ENCODE measurements at places on chromosomes 3 and 15. TPM values are rescaled to one million over a fixed set of nuclear protein-coding genes. Genes with fewer than 3 reads are reported as not detected.

DNA sequence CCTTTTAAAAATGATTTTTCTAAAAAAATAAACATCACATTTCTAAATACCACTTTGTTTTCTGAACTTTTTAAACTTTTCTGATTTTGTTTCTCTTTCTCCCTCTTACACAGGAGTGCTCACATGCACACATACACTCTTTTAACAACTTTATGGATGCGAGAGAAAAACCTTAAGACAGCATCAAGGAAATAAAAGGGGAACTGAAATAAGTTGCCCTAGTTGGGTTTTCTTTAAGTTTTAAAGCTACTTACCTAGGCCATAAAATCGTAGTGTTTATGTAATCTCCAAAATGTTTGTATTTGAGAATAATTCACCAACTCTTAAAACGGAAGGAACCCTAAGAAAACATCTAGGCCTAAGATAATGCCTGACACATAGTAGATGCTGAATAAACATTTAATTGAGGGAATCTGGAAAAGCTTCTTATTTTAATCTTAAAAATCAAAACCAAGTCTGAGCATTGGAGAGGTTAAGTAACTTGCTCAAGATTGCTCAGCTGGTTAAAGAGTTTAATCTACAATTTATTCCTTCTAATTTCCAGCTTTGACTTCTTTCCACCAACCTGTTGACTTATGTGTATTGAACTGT is 1.2 kb upstream of the BBX start:
- no peaks in the 10 kb centered on the region for H3K27me3 ChIP-seq
- no peak for DNase-seq
- no peak overlapping the region for H3K4me3 ChIP-seq
- peaks cover under 1% of the 10 kb centered on the region for H3K36me3 ChIP-seq

GRCh38 chr3:171873580-171873979 is 30.4 kb downstream of the TMEM212 start:
- peaks cover 64% of the 10 kb centered on the region for H3K4me1 ChIP-seq
- no peaks in the 10 kb centered on the region for H3K36me3 ChIP-seq

- no peak overlapping the region for H3K27ac ChIP-seq
- DNase-seq: no peak
- no peaks in the 10 kb centered on the region for H3K27me3 ChIP-seq
- H3K4me1 ChIP-seq: no peaks in the 10 kb centered on the region
- no peaks in the 10 kb centered on the region for H3K36me3 ChIP-seq
These were observed 23.1 kb upstream of the TRIM71 start for GRCh38 chr3:32794487-32795308.

DNA sequence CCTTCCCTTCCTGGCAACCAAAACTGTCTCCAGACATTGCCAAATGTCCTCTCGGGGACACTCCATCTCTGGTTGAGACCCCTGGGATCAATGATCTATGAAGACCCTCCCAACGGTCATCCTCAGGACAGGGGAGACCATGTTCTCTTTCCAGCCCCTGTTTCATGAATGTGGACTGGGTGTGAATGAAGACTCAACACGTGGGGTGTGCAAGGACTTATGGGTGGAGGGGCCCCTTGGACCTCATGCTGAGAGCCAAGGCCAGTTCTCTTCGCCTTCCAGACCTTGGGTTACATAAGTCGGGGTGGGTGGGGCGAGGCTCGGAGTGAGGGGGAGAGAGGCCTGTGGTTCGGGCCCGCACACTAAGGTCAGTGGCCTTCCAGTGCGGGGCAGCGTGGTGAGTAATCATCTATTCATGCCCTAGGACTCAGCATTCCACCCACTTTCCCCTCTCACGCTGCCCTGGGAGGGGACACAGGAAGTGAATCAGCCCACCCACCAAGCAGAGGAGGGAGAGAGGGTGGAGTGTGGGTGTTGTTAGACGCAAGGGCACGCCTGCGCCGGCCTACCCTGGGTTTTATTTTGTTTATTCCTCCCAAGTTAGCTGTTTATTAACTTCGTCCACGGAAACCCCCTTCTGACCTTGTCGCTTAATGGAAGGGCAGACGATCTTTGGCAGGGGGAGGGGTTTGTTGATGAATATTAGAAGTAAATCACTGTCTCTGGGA is 6.7 kb downstream of the PAQR5 start:
- H3K4me3 ChIP-seq: no peak overlapping the region
- peaks cover 45% of the 10 kb centered on the region for H3K4me1 ChIP-seq
- peak overlapping the region; percentile 79 for H3K27ac ChIP-seq

DNA sequence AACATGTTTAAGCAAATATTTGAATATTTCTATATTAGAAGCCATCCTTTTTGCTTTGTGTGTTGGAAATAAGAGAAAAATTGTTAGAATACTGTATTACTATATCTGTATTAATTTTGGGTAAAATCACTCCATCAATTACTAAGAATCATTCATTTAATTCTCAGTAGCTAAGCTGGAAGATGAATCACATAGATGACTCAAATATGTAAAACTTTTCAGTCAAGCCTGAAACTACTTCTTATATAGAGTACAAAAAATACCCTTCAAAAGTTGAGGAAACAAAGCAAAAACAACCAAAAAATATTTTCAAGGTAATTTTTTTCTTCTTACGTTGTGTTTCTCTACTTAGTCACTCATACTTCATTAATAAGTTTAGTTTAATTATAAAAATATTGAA is 205.7 kb upstream of the ROBO1 start:
- no peaks in the 10 kb centered on the region for H3K36me3 ChIP-seq
- no peaks in the 10 kb centered on the region for H3K27me3 ChIP-seq
- no peak overlapping the region for H3K4me3 ChIP-seq
- no peak for DNase-seq

The MGLL gene
- total RNA-seq: 31.9 TPM

The SENP8 gene
- 0.78 TPM for total RNA-seq

The PDCD7 gene
- total RNA-seq: 29.4 TPM
